ENCODE measurements at places on chromosomes 1 and 21.

DNA sequence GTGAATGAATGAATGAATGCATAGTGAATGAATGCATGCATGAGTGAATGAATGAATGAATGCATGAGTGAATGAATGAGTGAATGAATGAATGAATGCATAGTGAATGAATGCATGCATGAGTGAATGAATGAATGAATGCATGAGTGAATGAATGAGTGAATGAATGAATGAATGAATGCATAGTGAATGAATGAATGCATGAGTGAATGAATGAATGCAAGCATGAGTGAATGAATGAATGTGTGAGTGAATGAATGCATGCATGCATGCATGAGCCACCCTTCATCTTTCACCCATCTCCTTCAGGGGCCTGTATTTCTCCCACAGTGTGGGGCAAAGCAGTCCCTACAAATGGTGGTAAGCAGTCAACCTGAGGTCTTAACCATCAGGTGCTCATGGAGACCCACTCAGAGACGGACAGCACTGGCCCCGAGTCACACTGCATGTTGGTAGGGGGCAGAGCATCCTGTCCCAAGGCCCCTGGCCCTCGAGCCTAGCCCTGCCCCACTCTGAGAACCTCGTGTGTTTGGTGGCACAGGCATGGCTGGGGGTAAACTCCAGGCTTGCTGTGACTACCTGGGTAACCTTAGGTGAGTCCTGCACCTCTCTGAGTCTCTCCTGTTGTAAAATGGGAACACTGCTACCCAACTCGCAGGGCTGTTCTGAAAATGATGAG, 28.0 kb upstream of the PAX7 start:
- DNase-seq, result no peak

- no peak for DNase-seq
Observed at GRCh38 chr1:7109901-7110300, 324.6 kb downstream of the CAMTA1 start.

- DNase-seq, result no peak
Observed at GRCh38 chr1:91682882-91683597, 182.4 kb downstream of the CDC7 start.

DNA sequence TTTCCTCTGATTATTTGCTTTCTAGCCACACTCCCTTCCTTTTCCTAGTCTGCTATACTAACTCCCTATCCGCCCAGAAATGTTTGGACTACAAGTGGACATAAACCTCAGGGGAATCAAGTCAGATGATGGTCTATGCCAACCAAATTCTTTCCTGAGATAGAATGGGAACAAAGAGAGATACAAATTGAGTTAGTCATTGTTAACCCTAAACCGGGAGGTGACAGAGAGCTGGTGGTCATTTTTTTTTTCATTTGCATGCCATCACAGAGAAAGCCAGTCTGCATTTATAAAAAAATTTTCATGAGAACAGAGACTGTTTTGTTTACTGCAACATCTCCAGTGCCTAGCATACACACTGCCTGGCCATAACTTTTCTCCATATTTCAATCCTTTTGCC, 35.0 kb downstream of the MYSM1 start:
- no peak for DNase-seq

- no peak for DNase-seq
Observed at GRCh38 chr1:226890331-226891108, 20.1 kb downstream of the PSEN2 start.

DNA sequence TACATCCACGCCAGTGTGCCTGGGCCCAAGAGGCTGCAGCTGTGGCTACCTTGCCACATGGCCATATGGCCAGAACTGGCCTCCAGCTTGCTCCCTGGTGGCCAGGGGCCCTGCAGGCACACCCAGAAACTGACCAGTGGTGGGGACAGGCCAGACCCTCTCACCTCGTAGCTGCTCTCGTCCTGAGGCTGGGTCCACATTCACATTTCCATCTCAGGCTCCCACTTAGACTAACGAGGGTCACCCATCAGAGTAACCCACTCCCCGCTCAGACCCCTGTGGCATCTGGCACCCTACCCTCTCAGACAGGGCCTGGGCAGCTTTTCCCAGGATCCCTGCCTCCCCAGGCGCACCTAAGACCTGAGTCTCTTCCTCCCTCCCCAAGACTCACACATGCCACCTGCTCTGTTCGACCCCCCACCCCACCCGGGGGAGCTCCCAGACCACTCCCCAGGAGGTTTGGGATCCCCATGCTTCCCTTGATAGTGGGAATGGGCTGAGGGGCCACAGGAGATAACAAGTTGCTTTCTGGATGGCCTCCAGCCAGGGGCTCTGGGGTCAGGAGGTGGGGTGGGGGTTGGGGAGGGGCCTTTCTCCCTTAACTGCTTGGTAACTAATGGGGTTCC, 21.3 kb upstream of the RNU1-4 start:
- peak; percentile 43 for DNase-seq

GRCh38 chr1:80933346-80933745, 867.4 kb upstream of the ADGRL2 start:
- no peak for DNase-seq
